Vagina (tissue), 2 donors: ENCODE measurements at places on chromosomes 5 and 9. TPM values are rescaled to one million over a fixed set of nuclear protein-coding genes. Genes with fewer than 3 reads are reported as not detected.

- H3K27me3 ChIP-seq, result no peaks in the 10 kb centered on the region
- no peaks in the 10 kb centered on the region for H3K4me1 ChIP-seq
- H3K36me3 ChIP-seq, result no peaks in the 10 kb centered on the region
- no peak overlapping the region for H3K27ac ChIP-seq
- no peak overlapping the region for H3K4me3 ChIP-seq
Measured at GRCh38 chr5:175747539-175748060, 89.7 kb downstream of the HRH2 start.

- no peaks in the 10 kb centered on the region for H3K36me3 ChIP-seq
- no peak for DNase-seq
- no peak overlapping the region for H3K27ac ChIP-seq
- peaks cover 8% of the 10 kb centered on the region for H3K4me1 ChIP-seq
- H3K4me3 ChIP-seq, result no peak overlapping the region
Measured at GRCh38 chr5:131611064-131611381, 24.0 kb downstream of the RAPGEF6 start.

- no peaks in the 10 kb centered on the region for H3K36me3 ChIP-seq
- DNase-seq, result no peak
Measured at GRCh38 chr5:114311968-114312367, 49.9 kb upstream of the KCNN2 start.

ADGRD2 gene
- 4.2 TPM for total RNA-seq

NKD2 gene
- 2.0 TPM for total RNA-seq

NPDC1 gene
- 67.5 TPM for total RNA-seq
